Astrocyte of the spinal cord (primary cell): ENCODE measurements at places on chromosomes 1 and 21.

- DNase-seq: no peak
Observed at GRCh38 chr1:7259955-7260354, 474.7 kb downstream of the CAMTA1 start.

GRCh38 chr1:81921344-81921743 lies 120.6 kb downstream of the ADGRL2 start:
- DNase-seq: no peak

DNA sequence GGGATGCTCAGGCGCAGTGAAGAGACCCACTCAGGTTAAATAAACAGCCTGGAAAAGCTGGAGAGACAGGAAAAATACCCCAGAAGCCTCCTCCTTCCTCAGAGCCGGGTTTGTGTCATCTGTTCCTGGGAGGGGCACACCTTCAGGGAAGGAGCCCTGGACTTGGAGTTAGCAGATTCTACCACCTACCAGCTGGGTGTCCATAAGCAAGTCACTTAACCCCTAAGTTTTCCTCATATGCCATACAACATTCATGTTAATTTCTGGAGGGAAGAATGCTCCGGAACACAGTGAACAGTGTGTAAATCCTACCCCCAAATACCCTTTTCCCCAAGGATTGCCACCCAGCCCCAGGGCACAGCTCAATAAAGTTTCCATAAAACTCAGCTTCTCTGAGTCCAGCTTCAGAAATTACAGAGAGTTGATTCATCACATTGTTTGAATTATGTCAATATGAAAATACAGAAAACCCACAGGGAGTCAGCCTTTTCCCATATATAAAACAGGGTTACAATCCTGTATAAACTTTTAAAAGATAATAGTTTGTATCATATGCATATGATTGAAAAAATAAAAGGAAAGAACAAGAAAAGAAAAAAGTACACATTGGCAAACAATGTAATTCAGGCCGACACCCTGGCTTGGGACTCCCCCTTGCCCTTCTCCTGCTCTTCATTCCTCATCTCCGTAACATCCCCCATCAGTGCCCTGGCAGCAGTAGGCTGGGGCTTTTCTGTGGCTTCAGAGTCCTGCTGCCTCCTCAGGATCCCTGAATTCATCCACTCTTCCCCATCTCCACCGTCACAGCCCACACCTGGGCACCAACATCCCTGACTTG lies 291.8 kb upstream of the USP24 start:
- DNase-seq: peak; percentile 52

- no peak for DNase-seq
Observed at GRCh38 chr1:11657654-11658053, 3.0 kb downstream of the FBXO44 start.

DNA sequence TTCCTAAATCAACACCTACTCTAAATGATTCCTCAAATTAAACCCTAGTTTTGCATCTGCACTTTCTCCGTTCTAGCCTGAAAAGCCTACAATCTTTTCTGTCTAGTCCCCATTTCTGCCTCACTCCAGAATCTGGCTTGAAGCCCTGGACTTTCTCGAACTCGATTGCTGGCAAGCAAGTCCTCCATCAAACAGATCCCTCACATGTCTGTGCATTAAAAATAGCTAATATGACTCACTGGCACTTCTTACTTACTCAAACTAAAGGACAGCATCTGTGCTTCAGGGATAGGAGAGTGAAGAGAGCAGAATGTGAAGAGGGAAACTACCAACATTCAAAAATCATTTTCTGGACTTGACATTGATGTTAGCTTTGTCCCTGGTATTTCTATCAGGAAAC lies 51.8 kb upstream of the CXADR start:
- peak; percentile 81 for DNase-seq

- no peak for DNase-seq
Observed at GRCh38 chr1:228897901-228898300, 162.6 kb downstream of the RHOU start.

DNA sequence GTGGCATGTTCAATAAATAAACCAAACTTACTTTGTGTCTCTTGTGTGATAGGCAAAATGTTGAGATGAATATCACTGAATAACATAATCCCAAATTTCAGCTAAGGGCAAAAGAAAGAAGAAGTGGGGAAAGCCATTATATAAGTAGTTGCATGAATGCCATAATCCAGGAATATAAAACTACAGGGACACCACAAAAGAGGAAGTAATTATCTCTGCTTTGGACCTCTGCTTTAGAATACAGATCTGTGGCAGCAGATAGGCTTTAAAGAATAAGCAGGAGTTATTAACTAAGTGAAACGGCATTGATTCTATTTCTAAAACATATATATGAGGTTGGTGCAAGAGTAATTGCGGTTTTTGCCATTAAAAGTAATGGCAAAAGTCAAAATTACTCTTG lies 288.5 kb upstream of the SNX7 start:
- DNase-seq: no peak

DNA sequence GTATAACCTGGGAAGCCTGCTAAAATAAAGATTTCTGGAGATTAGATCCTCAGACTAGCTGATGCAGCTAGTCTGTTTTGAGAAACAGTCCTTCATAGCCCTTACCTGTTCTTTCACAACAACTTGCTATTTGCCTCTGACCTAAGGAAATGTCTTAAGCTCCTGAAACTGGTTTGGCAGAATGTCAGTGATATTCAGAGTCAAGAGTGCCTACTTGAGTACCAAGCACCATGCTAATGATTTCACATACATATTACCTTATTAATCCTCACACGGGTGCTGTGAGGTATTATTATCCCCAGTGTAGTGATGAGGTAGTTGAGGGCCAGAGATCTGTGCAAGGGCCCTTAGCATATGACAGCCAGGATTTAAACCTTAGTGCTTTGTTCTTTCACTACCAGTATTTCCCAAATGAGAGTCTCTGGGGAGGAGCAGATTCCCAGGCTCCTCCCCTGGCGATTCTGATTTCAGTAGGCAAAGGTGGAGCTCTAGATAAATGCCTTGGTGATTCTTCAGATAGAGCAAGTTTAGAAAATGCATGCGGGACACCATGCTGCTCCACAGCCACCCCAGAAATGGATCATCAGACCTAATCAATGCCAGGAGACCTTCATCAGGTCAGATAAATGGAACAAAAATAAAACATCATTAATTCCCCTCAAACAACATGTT lies 47.4 kb upstream of the WNT2B start:
- no peak for DNase-seq

DNA sequence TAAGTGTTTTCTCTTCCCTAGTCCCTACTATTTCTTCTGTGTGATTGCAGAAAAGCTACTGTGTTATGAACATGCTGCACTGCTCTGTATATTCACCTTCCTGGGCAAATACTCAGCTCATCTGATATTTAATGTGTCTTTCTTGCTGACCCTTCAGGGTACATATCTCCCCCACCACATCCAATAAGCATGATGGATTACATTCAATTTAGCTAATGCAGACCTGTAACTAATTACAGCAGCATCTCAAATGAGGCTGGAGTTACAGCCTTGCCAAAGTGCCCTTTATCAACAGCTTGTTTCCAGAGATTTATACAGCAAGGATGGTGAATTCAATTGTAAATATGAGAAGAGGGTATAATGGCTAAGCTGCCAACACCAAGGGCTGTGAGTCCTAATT lies 144.0 kb downstream of the KCNH1 start:
- no peak for DNase-seq

DNA sequence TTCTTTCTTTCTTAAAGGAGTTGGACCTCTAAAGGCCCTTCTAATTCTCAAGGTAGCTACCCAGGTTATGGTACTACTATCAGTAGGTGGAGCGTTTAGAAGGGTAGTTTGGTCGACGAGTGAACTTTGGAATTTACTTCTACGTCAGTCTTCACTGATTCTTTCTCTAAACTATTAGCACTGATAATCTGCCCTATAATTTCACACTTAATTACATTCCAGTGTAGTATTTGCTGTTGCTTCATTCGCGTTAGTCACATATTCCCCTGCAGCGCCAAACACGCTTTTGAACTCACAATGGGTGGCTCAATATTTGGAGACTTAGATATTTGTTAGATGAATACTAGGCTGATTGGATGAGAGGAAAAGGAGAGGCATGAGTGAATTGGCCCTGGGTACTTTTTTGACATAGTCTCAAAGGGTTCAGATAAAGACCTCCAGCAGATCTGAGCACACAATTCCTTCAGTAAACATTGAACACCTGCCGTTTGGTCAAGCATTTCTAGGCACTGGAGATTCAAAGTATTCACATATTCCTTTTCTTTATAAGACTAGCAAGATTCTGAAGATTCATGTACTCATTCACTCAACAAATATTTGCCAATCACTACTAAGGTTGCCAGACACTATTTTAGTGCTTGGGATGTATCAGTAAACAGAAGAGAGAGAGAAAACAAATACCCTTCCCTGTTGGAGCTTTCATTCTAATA lies 929 bp upstream of the FOXJ3 start:
- DNase-seq: peak; percentile 51

DNA sequence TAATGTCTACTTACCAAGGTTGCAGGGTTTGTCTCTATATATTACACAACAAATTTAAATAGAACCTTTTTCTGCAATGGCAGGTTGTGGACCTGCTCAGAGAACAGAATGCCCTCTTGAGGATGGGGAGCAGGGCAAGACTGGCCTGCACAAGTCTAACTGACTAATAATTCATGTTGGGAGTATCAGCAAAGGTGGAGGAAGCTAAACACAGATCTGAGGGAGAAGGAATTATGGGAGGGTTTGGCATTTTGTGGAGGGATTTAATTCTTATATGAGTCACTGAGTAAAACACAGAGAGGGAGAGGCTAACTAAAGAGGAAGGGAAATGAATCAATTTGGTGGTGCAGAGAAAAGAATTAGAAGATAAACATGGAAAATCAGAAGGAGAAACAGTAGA lies 40.0 kb downstream of the CLDN17 start:
- no peak for DNase-seq

DNA sequence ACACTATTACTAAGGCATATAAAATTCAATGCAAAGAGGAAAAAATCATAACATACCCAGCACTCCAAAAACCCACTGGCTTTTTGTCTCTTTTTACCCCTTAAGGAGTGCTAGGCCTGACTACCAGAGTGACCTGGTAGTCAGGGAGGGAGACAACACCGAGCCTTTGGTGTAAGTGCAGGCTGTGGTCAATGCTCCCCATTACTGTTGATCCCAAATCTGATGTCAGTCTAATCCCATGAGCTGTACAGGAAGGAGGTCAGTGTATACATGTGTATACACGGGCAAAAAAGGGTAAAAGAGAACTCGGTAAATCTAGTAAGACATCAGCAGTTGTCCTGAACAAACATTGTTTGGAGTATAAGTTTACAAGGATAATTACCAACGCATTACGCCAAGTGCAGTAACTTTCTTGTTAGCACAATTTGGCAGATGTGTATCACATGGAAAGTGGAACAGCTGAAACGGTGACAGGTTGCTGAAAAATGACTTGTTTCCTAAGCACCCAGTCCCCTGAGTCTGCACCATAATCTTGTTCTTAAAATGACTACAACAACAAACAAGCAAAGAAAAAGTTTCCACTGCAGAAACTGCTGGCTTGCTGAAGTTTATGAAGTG lies 217.9 kb downstream of the KCNH1 start:
- DNase-seq: no peak

DNA sequence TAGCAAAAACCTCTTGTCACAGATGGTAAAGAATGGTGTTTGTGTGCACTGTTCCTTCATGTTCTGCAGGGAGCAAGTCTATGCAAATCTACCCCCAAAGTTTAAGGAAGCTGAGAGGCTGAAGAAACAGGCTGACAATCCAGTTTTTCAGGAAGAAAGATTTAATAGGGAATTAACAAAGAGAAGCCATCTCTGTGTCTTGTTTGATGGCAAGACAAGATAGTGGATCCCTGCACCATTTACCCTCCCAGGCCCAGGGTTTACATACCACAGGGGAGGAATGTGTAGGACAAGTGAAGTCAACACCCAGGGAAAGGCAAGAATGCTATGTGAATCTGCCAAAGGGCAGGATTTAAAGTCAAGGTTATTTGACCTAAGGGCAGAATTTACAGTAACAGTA lies 48.1 kb upstream of the FNBP1L start:
- no peak for DNase-seq

DNA sequence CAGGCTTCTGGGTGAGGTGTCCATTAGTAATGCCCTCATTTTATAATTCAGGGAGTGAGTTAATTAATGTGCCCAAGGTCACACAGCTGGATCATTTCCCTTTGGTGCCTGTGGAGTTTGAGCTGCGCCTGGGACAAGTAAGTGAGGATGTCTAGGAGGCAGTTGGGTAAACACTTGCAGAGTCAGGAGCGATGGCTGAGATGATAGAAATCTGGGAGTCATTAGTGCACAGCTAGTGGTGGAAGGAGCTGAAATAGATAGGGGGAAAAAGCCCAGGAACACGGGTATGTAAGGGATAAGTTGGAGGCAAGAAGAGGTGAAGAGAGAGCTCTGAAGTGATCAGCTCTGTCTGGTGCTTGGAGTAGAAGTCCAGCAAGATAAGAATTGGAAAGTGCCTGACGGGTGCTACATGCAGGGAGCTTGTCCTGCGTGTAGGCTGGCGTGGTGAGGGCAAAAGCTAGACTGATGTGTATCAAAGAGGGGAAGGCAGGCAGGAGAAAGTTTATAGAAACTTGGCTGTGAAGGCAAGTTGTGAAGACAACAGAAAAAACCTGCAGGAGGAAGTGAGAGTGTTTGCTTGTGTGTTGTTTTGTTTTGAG lies 1.7 kb upstream of the SCAF4 start:
- no peak for DNase-seq

GRCh38 chr1:54611621-54612020 lies 11.7 kb downstream of the FAM151A start:
- DNase-seq: no peak

DNA sequence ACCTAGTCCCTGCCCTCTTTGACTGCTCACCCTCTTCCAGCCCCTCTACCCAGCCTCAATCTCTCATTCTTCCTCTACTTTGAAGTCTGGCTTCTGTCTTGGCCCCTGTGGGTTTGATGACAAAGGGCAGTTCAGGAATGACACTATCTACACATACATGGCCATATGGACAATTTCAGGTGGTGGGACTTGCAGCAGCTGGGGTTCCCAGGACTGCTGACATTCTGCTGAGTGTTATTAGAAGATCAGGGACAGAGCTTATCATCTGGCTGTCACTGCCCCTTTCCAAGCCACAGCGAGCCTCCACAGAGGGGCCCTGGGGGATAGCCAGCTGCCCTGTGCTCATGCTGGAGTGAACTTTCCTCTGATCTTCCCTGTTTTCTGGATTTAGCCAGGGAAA lies 97.4 kb upstream of the IPO9 start:
- no peak for DNase-seq

DNA sequence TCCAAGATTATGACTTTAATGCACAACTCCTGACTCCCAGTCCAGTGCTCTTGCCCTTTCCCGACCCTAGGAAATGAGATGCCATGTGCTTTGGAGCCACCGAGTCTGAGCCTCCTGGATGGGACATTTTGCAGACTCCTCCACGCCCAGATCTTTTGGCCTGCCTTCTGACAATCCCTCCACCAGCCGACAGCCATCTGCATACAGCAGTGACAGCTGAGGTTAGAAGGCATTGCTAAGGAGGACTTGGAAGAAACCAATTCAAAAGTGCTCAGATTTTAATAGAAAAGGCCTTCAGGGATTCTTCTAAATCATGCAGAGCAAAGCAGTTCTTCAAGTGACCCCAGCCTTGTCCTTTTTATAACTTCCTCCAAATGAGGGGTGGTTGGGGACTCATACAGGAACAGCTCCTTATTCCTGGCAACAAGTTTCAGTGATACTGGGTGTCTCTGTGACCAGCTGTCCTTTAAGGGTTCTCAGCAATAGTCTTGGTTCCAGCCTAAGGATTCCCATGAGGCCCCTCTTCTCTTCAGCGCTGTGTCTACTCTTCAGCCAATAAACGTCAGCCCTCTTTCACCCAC lies 369.3 kb downstream of the PBX1 start:
- DNase-seq: no peak
